Bone marrow (tissue), 2 donors: ENCODE measurements at places on chromosomes 5 and 9.

- DNase-seq = no peak
Measured at GRCh38 chr5:155080721-155081120, 67.2 kb downstream of the KIF4B start.

DNA sequence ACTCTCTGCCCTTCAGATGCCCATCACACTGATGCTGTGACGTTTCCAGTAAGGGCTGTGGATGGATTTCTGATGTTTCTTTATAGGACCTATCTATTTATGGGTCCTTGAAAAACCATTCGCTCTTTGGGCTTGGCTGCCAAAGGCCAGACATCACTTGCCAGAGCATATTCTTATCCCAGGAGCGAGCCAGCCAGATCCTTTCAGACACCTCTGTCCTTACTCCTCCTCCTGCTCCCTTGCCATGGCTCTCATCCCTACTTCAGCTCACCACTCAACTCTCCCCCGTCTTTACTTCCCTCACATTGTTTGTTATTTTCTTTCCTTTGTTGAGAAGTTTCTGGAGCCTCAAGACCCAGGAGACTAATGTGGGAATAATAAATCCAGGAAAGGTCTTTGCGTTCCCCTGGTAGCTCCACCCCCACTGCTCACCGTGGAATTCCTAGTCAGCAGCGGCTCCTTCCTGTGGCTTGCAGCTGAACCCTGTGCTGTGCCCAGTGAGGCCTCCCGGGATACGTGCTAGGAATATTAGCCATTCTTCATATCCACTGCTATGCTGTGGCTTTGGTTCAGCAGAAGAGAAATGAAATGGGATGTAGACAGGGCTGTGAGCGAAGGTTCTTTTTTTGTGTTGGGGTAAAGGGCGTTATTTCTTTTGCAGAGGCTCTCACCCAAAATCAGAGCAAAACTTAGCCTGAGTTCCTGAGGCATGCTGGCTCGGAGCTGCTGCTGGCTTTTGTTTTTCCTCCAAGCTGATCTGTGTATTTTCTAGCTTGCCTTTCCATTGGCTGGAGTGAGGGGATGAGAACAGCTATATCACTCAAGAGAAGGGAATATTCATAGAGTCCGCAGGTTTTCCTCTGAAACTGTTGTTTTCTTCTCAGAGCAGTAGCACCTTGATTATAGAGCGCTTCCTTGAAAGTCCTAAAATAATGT is 171.1 kb downstream of the SAXO1 start:
- DNase-seq = no peak

DNA sequence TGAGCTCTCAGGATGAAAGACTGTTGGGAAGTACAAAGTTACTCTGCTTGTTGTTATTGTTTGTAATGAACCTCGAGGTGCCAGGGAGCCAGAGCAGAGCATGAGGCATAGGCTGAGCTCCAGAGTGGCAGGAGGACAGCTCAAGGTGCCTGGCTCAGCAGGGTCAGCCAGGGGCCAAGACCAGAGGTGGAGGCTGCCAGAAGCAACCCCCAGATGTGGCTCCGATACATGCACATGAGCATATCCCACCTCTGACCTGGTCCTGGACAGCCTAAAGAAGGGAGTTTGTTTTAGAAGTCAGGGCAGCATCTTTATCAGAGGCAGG is 105.6 kb downstream of the PSD2 start:
- no peak for DNase-seq

DNA sequence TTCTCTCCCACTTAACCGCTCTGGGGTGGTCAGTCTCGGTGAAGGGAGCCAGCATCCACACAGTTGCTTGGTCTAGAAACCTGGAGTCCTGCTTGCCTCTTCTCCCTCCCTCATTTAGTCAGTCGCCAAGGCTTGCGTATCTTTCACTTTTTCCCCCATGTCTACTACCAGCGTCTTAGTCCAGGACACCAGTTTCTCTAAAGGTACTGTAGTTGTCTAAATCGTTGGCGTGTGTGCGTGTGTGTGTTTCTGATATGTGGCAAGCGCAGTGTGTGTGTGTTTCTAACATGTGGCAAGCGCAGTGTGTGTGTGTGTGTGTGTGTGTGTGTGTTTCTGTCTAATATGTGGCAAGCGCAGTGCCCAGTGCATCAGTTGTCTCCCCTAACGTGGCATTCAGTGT is 641 bp downstream of the ATP6V1G1 start:
- DNase-seq = no peak

DNA sequence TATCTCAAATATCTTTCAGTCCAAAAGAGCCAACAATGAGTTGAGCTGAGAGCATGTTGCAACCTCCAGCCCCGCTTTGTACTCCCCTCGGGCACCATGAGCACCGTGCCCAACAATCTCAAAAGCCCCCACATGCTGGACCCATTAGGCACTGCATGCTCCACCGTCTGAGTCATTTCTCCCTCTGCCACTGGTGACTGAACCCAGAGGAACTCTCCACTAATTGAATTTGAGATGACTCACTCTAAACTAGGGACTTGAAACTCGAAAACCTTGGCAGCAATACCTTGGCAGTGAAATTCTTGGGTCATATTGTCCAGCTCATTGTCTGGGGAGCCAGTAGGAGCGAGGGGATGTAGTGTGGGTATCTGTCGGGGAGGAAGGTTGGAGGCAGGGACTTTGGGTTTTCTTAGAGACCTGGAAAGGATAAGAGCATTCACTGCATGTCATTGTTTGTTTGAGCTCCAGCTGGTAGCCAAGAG is 49.9 kb upstream of the SLIT3 start:
- DNase-seq = no peak

DNA sequence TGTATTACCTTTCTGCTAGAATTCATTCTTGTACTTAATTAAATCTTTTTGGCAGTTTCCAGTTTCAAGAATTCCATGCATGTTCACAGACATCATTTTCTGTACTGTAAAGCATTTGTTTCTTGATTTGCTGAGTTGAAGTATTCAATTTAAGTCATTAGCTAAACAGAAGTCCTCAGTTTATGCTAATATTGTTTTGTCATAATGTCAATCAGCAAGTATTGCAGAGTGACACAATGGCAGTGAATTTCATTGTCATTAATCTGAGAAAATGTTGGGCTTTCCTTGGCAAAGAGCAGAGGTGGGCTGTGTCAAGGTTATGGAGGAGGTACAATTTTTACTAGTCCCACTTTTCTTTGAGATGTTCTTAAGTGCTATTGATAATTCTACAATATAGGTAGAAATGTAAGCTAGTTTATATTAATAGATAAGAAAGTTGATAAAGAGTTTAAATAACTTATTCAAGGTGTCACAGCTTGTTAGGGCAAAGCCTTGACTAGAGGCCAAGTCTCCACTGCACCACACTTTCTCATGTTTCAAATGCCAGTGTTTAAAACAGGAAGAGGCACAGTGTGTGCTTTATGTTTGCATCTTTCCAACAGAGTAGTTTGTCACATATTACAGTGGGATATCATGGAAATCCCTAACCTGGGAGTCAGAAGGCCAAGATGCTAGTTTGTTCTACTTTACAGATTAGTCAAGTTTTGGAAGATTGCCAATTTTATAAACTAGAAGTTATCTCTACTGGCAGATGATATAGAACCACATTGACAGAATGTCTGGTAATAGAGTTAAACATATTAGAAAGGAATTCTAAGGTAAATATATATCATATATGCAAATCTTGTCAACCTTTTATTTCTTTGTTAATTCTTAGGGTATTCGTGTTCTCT is 56.3 kb downstream of the SLF1 start:
- DNase-seq = no peak

DNA sequence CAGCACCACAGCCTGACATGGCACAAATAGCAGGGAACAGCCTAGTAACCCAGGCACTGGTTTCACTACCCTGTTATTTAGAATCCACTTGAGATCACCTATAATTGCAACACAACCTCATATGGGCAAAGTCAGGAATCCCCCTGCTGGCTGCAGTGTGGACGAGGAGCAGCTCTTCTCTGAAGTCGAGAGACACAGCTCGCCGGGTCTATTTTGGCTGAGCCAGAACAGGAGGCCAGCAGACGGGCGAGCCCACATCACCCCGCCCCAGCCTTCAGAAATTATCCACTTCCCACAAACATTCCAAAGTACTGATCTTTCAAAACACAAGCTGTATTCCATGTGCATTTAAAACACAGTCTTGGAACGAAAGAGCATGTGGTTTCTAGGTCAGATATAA is 179.0 kb downstream of the ROR2 start:
- DNase-seq = no peak

DNA sequence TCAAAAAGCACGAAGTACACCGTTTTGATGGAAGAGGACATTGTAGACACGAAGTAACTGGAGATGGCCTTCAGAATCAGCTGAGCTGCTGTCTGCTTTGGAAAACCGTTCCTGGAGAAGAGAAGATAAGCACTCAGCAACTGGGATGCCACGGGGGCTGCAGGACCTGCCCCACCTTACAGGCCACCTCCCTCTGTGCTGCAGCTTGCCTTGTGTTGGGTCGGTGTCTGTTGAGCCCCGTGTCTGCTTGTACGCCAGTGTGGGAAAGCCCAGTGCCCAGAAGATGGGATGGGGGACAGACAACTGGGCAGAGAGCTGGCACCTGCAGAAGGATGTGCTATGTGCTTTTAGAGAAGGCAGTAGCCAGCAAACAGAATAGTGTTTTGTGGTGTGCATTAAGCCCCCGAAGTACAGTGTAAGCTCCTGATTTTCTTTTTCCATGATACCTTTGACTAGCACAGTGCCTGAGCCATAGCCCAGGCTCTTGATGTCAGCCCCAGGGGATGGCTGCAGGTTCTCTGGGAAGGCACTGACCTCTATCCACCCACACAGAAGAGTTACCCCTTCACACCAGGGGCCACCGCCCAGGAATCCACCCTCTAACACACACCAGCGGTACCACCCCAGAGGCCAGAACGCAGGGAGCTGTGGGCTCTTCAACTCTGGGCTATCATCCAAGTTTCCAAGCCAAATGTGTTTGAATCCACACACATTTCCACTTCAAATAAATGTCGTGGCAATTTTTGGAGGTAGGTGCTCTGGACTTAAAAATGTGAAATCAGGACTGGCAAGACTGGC is 63.8 kb downstream of the MACROH2A1 start:
- no peak for DNase-seq

- no peak for DNase-seq
Measured at GRCh38 chr5:74866596-74867162, 492 bp upstream of the FAM169A start.

DNA sequence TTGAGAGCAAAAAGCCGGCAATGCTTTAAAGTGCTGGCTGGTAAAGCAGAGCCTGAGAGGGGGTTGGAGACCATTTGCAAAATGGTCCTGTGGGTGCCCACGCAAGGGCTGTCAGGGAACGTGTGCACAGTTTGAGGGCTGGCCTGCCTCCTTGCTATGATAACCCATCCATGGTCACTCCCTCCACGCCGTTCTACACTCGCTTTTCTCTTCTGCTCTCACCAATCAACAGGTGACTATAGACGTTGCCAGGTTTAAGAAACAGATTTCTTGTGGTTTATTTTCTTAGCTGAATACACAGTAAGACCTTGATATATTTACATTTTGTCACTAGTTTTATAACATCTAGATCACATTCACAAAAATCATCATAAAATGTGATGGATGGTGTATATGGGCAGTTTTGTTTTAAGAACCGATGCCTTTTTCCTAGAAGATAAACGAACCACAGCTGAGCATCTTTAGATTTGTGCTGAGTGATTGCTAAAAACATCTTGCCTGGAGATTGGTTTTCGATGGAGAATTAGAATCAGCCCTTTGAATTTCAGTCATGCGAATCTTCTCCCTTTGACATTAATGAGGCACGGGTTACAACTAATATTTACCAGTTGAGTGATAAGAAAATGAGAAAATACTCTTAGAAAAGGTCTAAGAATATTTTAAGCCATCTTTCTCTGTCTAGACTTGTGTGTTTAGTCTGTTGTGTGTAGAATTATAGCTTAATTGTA is 13.9 kb downstream of the MAP1B start:
- no peak for DNase-seq

DNA sequence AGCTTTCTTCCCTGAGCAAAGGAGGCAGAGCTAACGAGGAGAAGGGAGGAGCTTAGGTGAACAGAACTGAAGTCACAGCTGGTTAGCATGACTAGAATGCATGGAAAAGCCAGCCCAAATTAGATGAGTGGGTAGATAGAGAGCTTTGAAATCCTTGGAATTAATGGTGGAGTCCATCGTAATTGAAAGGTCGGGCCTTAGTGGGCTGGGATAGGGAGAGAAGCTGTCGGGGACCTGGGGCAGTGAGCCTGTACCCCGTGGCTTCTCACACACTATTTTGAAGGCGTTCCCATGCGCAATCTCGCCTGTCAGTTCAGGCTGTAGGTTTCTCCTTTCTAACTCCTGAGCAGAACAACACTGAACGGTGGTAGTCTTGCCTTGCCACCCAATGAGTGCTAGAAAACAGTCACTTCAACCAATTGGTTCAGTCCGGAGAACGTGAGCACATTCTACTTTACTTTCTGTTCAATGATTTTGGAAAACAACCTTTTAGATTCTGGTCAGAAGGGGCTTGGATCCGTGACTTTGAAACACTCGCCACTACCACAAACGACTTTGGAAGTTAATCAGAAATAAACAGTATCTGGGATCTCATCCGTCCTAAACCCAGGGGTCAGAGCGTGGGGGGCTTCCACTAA is 655 bp upstream of the RAI14 start:
- no peak for DNase-seq

GRCh38 chr5:65101632-65102100 is 332.9 kb downstream of the CWC27 start:
- no peak for DNase-seq

GRCh38 chr9:121196389-121196788 is 5.3 kb downstream of the RAB14 start:
- no peak for DNase-seq

DNA sequence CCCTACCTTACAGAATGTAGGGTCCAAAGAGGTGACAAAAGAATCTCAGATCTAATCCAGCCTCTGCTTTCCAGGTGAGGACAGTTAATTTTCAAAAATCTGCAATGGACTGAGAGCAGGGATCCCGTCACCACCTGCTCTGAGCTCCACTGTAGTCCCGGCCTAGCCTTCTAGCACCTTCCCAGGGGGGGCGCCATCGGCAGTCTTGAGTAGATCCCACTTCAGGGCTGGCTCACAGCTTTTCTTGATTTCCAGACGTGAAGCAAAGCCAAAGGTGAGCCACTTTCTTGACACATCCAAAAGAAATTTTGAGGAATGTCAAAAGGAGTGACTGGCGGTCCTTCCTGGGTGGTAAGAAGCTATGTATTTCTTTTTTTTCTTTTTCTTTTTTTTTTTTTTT is 114.1 kb downstream of the SYK start:
- DNase-seq = no peak

- no peak for DNase-seq
Measured at GRCh38 chr5:102411-103043, 10.6 kb downstream of the PLEKHG4B start.

DNA sequence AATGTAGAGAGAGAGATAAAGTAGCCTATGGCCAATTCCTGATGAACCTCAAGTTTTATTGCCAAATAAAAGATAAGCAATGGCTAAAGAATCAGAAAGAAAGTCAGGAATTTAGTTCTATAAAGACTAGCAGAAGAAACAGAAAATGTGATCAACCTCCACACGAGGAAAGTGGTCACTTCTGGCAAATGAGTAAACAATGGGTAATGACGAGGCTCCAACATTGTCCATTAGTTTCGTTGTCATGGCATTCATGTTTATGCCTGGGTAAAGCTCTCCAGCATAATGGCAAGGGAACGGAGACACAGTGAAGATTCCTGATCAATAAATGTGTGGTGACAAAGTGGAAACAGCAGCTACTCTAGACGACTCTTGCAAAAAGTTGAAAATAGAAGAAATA is 341.8 kb upstream of the CTNND2 start:
- DNase-seq = no peak

- DNase-seq = no peak
Measured at GRCh38 chr5:127326976-127327755, 36.6 kb downstream of the MEGF10 start.

- no peak for DNase-seq
Measured at GRCh38 chr5:68778484-68778883, 315.3 kb upstream of the SLC30A5 start.

- no peak for DNase-seq
Measured at GRCh38 chr5:166649676-166650075, 1641.8 kb upstream of the WWC1 start.
